ENCODE measurements at places on chromosomes 16 and 17. TPM values are rescaled to one million over a fixed set of nuclear protein-coding genes. Genes with fewer than 3 reads are reported as not detected.

DNA sequence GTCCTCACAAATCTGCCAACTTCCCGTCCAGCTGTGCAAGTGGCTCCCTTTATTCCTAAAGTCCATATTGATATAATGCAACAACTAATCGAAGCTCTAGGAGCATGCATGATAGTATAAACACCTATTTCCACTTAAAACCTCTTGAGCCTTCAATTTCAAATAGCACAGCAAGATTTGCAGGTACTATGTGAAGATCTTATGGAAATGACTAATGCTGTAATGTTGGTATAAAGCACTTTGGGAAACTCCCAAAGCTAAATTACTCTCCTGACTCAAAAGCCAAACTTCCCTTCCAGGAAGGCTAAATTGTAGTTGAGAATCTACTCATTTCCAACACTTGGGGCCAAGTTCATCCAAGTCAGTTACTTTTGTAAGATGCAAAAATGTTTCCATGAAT lies 287.6 kb upstream of the CDH11 start:
- no peak for DNase-seq
- H3K27ac ChIP-seq: no peak overlapping the region
- peaks cover 2% of the 10 kb centered on the region for H3K27me3 ChIP-seq
- no peak overlapping the region for H3K4me3 ChIP-seq
- no peaks in the 10 kb centered on the region for H3K4me1 ChIP-seq

Gene GLOD4
- 50.5 TPM for polyA plus RNA-seq

Gene KRTAP9-2
- polyA plus RNA-seq: not detected

Gene KIF2B
- not detected for polyA plus RNA-seq
